Body of pancreas (tissue), 4 donors: ENCODE measurements at places on chromosomes 16 and 17.

GRCh38 chr16:84239909-84240308, at the start of gene KCNG4:
KCNG4 (minus strand) TSS chr16:84240012; CDS start chr16:84237485, 2,527 bp downstream.
- DNase-seq: no peak

- no peak for DNase-seq
Measured at GRCh38 chr17:49932138-49932723, 36.8 kb upstream of the DLX4 start.

DNA sequence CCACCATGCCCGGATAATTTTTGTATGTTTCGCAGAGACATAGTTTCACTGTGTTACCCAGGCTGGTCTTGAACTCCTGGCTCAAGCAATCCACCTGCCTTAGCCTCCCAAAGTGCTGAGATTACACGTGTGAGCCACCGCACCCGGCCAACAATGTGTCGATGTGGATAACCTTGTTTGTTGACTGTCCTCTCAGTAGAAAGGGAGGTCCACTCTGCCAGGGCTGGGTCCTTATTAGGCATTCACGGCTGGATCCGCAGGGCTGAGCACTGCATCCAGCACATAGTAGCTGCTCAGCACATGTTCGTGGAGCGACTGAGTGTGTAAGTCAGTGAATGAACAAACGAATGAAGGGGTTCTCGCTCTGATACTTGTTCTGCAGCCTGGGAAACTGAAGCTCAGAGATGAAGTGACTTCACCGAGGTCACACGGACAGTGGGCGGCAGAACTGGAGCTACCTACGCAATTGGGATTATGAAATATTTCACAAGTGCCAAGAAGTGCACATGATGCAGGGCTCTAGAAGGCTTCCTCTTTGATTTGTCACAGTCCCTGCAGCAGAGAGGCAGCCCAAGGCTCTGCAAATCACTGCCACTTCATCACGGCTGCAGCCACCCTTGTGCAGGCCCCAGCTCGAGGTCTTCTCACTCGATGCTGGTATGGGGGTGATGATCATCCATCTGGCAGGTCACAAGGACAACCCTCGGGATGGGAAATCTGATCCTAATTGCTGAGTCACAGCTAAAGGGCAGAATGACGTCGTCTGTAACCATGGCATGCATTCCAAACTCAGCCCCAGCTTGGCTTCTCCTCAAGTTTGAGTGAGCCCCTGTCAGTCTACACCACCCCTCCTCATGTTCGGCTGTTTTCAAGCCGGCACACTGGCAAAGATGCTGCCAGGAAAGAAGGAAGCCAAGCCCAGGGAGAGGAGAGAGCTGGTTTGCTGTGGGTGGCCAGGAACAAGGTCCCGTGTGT, 28.0 kb upstream of the SNN start:
- peak; percentile 91 for DNase-seq

GRCh38 chr16:57146735-57147134, 39.1 kb downstream of the PSME3IP1 start:
- no peak for DNase-seq

- DNase-seq: no peak
Measured at GRCh38 chr17:69878661-69879060, 196.4 kb upstream of the KCNJ16 start.

GRCh38 chr17:40436636-40437035, 6.6 kb upstream of the IGFBP4 start:
- no peak for DNase-seq

DNA sequence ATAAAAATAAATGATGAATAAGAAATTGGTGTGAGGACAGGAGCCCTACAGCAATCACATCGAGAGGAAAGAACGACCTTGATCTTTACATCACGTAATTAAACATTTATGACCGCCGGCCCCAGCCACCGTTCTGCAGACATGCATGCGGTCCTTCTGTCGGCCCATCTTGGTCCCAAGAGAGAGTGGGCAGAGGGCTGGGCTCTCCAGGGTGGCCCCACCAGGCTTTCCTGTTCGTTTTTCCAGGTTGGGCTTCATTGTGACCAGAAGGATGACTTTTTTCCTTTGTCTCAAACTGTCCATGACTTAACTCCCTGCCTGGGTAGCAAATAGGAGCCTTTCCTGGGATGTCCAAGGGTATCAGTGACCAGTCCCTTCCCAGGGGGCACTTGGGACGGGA, 3.3 kb upstream of the CRISPLD2 start:
- DNase-seq: no peak

DNA sequence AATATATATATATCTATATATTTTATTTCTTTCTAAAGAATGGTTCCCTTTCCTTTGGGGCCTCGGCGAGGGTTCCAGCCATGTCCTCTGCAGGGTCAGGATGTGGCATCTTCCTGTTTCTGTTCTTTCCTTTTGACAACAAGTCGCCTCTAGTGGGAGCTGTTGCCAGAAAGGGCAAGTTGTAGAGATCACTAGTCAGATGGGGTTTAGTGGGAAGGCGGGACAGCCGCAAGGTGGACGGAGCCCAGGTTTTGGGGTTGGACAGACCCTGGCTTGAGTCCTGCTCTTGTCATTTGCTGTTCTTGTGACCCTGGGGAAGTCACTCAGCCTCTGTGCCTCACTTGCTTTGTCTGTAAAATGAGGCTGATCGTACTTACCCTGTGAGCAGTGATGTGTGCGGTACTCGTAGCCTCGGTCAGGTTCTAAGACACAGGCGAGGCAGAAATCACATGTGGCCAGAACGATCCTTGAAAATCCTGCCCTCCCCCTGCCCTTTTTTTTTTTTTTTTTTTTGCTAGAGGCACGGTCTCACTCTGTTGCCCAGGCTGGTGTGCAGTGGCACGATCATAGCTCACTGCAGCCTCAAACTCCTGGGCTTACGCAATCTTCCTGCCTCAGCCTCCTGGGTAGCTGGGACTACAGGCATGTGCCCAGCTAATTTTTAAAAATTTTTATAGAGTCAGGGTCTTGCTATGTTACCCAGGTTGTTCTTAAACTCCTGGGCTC, 80.1 kb downstream of the ABCC6 start:
- DNase-seq: peak; percentile 12
